ENCODE measurements at places on chromosomes 11 and 22. TPM values are rescaled to one million over a fixed set of nuclear protein-coding genes. Genes with fewer than 3 reads are reported as not detected.

DNA sequence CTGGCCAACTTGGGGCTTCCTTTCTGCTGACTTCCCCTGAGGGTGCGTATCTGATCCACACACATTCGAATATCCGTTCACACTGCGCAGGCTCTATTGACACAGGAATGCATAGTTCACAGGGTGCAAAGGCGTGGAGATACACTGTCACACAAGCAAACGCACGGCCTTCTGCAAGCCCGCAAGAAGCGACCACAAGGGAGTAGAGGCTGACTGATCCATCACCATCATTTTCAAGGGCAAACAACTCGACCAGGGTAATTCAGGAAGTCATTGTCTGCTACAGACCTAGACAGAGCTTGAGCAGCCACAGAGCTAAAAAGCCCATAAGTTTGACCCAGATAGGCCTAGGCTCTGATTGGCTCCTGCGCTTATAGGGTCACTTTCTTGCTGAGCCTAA is 392.3 kb downstream of the MN1 start:
- no peak for DNase-seq

GRCh38 chr11:71999362-71999761 is 653 bp downstream of the IL18BP start:
- DNase-seq: no peak

- no peak for DNase-seq
Observed at GRCh38 chr11:1349327-1350041, 40.1 kb upstream of the TOLLIP start.

GRCh38 chr11:6415797-6416196 is 3.1 kb downstream of the APBB1 start:
- no peak for DNase-seq

- DNase-seq: no peak
Observed at GRCh38 chr11:61357233-61357893, 4.3 kb downstream of the CYB561A3 start.

- DNase-seq: no peak
Observed at GRCh38 chr11:32178692-32179091, 87.8 kb downstream of the RCN1 start.

DNA sequence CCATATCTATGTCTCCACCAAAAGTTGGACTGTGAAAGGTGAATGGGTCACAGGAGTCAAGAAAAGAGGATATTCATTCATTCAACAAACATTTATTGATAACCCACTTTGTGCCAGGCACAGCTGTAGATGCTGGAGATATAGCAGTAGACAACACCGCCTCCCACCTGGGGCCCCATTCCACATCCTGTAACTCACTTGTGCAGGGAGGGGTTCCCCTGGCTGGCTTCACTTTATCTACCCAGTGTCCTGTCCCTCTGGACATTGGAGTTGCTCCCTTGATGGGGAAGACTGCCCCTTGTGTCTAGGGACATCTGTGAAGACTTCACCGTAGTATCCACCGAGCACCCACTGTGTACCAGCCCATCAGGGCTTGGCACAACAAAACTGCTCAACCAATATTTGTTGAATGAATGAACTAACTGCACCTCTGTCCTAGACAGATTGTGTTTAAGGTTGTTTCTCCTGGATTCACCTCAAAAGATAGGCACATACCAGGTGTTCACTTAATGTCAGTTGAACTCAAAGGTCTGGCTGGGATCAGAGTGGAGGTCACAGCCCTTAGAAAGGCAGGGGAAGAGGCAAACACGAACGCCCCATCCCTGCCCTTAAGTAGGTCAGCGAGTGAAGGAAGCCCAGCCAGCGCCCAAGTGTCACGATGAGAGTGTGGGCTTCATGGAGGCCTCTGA is 1.4 kb upstream of the OVOL1 start:
- DNase-seq: no peak

DNA sequence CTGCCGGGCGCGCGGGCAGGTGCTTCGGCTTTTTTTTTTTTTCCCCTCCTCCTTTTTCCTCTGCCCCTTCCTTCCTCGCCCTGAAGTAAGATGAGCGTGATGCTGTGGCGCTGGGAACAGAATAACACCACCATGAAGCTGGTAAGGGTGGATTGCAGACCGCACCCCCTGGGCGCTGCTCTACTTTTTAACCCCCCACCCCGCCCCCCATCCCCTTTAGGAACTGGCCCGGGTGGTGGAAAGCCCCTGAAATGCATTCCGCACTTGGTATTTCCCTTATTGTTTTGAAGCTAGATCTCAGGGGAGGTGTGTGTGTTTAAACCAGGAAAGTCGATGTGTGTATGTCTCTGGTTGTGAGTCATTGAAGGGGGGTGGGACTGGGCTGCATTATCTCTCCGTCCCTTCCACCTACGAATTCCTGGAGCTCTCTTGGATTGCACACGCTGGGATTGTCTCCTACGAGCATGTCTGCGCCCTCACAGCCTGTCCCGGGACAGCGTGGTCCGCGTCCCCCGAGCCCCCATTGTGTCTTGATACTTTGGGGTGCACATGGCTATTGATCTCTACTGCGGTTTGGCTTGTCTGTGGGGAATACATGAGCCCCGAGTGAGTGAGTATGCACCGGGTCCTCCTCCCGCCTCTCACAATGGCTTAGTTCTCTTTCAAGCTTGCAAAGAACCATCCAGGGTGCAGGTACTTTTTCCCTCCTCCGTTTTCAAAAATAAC is 64.9 kb downstream of the NAV2 start:
- no peak for DNase-seq

The MIOX gene
- total RNA-seq: 1.5 TPM

The PIWIL4 gene
- 1.2 TPM for total RNA-seq

Measured in osteocyte (in vitro differentiated cells).